Stimulated activated CD8-positive, alpha-beta memory T cell treated with anti-CD3 and anti-CD28 coated beads, Interleukin-2, amount 100 ng/mL, for 1 hour (primary cell): ENCODE measurements at places on chromosomes 5 and 9.

DNA sequence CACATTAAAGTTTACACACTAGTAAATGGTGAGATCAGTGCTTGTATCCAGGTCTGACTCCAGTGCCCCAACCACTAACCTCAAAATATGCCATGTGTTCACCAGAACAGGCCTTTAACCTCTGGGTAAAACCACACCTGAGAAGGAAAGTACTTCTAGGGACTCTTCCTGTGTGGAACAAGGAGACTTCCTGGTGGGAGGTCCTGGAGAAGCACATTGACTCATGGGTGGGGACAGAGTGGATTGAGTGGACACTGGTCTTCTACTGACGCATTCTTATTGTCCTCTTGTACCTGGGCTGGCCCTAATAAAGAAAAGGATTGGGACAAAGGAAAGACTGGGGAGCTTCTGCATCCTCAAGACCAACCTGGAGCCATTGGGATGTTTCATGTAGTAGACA is 43.4 kb downstream of the ANGPTL2 start:
- DNase-seq, result no peak

DNA sequence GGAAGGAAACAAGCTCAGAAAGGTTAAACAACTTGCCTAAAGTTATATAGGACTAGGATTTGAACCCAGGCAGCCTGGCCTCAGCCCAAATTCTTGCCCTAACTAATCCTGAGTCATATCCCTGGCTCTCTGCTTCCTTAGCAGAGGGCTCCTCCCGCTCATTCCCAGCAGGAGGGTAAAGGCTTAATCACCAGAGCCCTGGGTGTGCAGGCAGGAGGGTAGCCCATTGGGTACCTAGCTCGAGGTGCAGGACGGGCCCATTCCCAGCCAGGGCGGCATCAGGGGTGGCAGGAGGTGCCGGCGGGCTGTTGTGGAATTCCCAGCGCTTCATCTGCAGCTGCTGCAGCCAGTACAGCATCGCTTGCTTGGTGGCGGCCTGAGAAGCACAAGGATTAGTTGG is 3.9 kb downstream of the TBC1D2 start:
- no peak for DNase-seq

DNA sequence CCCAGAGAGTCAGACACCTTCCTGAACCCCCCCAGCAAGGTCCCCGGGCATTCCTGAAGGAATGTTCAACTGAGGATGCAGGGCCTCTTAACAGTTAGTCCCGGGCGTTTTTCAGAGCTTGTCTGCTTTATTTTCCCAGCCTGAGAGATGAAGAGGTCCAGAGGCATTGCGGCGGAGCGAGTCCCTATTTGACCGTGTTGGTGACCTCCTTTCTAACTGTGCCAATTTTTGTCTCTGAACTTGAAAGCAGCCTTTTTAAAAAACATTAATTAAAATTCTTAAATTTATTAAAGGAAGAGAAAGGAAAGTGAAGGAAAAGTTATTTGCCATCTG is 433 bp upstream of the PTAR1 start:
- no peak for DNase-seq

GRCh38 chr9:100427366-100428263 is 672 bp downstream of the MSANTD3 start:
- DNase-seq, result no peak

GRCh38 chr5:67133217-67133616 is 63.4 kb downstream of the CD180 start:
- DNase-seq, result no peak

DNA sequence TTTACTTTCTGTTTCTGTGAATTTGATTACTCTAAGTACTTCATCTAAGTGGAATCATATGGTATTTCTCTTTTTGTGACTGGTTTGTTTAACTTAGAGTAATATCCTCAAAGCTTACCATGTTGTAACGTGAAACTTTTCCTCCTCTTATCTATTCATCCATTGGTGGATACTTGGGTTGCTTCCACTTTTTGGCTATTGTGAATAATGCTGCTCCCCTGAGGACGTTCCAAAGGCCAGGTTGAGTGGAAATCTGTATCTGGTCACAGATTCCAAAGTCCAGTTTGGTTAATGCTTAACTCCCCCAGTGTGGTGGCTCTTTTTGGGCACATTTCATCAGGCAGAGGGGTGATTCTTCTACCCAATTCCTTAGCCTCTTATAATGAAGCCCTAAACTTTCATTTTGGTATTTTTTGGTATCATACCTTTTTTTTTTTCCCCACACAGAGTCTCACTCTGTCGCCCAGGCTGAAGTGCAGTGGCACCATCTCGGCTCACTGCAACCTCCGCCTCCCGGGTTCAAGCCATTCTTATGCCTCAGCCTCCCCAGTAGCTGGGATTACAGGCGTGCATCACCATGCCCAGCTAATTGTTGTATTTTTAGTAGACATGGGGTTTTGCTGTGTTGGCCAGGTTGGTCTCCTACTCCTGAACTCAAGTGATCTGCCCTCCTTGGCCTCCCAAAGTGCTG is 65.4 kb downstream of the CMYA5 start:
- DNase-seq, result no peak

DNA sequence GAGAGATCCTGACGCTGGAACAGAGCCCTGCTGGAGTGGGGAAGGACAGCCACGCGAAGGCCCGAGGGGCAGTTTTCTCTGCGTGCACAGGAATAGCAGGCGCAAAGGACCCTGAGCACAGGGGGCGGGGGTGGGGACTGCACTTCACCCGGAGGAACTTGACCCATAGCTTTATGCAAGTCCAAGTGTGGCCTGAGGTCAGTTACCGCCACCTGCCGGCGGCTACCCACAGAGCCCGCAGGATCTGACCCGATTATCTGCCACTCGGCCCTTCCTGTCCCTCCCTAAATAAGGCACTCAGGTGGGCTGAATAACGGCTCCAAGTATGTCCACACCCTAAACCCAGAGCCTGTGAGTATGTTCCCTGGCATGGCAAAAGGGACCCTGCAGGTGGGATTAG is 65.4 kb upstream of the FCN1 start:
- no peak for DNase-seq

DNA sequence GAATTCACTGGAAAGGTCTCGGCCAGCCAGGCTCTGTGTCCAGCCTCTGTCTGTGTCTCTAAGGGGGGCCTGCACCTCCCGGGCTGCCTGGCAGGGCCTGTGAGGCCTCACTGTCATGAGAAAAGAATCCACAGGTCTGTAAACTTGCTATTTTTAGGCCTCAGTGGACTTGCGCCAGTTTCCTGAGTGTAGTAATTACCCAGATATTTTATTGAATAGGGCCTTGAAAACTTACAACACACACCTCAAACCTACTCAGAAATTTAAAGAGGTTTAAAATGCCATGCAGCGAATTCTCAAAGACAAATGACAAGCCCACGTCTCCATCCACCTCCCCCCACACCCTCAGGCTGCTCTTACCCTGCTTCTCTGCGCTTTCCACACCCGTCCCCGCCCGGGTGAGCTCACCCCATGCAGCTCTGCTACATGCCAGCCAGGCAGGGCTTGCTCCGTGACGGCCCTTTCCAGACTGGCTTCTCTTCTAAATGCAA is 8.8 kb upstream of the TENT4A start:
- no peak for DNase-seq

GRCh38 chr5:103340717-103341388 is 82.3 kb downstream of the MACIR start:
- DNase-seq, result no peak

GRCh38 chr5:122846051-122846550 is 688 bp downstream of the SNX24 start:
- DNase-seq, result no peak

DNA sequence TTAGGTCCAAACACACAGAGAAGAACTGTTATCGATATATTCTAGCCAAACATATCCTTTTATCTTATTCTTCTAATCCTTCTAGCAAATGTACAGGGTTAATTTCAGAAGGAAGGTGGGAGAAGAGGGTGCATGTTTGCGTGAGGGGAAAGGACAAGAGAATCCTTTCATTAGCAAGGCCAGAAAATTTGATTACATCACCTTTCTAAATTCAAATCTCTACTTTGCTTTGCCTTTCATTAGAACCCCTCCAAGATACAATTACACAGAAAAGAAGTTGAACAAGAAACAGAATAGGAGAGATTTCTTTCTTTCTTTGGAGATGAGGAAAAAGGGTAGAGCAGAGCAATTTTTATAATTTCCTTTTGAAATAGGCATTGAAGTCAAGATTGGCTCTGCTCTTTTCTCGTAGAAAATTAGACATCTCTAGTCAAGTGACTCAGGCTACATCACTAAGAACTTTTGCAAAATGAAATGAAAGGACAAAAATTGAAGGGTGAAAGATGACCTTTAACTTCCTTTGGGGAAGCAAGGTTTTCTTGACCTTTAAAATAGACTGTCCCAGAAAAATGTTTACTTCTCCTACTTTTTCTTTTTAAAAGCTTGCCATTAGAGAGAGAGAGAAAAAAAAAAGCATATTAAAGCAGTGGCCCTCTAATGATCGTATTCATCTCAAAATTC is 81.2 kb downstream of the TTLL11 start:
- DNase-seq, result no peak

- DNase-seq, result no peak
Measured at GRCh38 chr5:87627363-87627762, 214.6 kb upstream of the CCNH start.

GRCh38 chr5:172243302-172243701 is 40.3 kb downstream of the UBTD2 start:
- no peak for DNase-seq

- DNase-seq, result no peak
Measured at GRCh38 chr5:133155326-133155969, 103.6 kb downstream of the HSPA4 start.

- DNase-seq, result no peak
Measured at GRCh38 chr9:133334161-133334560, 1.8 kb downstream of the SURF6 start.

GRCh38 chr5:179153921-179154345 is 93.8 kb downstream of the ZNF354C start:
- DNase-seq, result no peak

GRCh38 chr9:11038366-11038765 is 425.6 kb upstream of the PTPRD start:
- no peak for DNase-seq

GRCh38 chr5:122701640-122702523 is 73.0 kb upstream of the SNX2 start:
- no peak for DNase-seq

DNA sequence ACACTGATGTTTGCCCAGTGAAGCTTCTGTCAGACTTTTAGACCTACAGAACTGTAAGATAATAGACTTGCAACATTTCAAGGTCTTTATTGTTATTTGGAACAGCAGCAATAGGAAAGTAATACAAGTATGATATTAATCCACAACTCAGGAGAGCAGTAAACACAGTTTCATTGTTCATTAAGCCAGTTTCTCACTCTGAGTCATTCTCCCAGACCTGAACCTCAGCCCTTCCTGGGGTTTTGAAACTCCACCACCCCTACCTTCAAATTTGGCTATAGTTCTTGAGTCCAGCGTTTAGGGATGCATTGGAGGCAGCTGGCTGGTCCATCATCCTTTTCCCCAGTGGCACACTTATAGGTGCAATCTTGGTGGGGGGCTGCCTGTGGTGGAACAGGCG is 203.2 kb downstream of the RAB3C start:
- DNase-seq, result no peak

GRCh38 chr9:24817756-24818155 is 272.1 kb upstream of the IZUMO3 start:
- DNase-seq, result no peak

DNA sequence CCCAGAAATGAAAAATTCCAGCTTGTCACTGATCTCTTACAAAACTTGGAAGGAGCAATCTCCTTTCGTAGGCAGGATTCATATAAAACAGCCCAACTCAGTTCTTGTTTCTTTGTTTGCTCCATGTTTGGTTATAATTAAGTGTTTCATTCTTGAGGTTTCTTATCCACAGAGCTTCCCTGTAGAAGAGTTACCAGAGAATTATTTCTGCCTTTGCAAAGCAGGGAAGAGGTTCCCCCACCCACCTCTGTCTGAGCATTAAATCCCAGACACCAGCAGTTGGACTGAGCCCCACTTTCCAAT is 34.1 kb upstream of the RAI14 start:
- DNase-seq, result no peak

DNA sequence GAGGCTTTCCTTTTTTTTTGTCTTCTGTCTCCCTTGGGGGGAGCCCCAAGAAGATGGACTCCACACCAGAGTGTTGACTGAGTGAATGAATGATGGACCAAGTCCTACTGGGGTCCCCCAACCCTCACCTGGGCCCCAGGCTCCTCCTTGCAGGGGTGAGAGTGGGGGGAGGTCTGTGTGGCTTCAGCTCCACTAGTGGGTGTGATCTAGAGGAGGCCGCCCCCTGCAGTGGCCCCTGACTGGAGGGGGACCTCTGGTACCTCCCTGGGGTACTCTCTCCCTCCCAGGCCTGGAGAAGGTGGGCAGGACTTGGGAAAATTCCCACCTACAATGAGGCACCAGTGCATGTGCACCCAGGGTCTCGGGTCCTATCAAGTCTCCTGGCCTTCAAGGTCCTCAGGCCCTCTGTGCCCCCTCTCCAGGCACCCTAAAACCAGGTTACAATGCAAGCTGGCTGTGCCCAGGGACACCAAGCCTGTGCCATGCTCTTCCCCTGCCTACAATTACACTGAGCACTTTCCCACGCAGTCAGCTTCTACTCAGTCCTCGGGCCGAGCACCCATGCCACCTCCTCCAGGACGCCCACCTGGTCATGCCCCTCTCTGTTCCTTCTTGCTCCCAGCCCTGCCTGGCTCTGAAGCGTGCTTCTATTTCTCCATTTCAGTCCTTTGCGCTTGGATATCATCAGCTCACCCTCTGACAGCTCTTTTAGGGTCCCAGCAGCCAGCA is 117.2 kb upstream of the PHYKPL start:
- no peak for DNase-seq

DNA sequence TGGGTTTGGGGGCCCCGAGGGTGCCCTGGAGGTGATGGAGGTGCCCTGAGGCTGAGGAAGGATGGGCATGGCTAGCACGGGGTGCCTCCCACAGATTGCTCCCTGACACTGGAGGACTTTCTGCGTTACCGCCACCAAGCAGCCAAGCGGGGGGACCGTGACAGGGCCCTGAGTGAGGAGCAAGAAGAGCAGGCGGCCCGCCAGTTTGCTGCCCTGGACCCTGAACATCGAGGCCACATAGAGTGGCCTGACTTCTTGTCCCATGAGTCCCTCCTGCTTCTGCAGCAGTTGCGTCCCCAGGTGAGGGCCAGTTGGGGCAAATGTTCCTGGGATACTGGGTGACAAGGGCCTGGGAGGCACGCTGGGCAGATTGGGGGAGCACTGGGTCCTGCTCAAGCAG is 13.1 kb upstream of the DNAJB5 start:
- no peak for DNase-seq

DNA sequence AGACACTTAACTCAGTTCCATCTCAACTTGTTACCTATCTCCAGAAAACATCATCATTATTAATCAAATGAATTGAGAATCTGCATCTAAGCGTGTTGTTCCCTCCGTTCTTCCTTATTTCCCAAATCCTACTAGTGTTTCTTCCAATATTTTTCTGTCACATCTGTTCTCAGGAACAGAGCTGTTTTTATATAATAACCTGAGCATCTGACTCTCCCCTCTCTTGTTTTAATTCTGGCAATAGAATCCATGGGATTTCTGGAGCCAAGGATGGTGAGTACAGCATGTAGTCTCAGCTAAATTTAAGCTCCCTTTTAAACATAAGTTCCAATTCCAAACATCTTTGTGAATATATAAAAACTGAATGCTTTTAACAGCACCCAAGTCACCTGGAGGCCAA is 558.3 kb downstream of the DTWD2 start:
- no peak for DNase-seq
